ENCODE measurements at places on chromosomes 11 and 22.

DNA sequence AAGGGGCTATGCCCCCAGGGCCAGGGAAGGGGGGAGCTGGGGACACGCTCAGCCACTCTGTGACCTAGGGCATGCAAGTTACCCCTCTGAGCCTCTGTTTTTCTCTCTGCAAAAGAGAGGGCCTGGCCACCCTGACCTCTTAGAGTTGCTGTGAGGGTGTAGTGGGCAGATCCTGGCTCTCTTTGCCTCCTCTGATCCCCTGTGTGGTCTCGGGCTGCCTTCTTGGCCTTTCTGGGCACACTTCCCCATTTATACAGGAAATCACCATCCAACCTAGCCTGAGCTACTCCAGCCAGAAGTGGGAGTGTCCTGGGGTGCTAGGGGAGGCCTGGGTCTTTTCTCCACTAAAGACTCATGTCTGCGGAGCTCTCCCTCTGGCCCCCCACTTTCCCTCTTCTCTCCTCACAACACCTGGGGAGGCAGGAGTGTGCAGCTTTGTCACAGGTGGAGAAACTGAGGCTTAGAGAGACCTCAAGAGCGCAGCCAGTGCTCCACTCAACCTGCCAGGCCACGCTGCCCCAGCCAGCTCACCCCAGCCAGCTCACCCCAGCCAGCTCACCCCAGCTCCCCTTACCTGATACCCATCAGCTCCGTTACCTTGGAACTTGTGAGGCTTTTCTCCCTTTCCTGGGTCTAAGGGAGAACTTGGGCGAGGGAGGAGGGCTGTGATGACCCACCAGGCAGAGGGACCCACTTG is 1.4 kb downstream of the AIFM3 start:
- DNase-seq: no peak

DNA sequence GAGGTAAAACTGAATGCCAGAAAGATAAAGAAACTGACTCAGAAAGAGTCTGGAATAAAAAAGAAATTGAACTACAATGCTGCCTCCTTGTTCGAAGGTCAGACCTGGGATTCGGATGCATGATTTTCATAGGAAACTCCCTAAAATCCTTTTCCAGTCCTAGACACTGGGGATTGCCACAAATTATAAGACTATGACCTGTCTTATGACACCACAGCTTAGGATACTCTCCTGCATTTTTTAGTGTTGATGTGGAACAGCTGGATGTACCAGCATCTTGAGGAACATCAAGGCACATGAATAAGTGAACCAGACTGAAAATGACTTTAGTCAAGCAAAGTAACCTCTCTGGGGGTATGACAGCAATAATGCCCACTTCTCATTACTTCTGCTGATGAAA is 9.0 kb downstream of the KIRREL3 start:
- DNase-seq: no peak

- no peak for DNase-seq
These were observed 3.5 kb downstream of the PLXNB2 start for GRCh38 chr22:50303848-50304527.

DNA sequence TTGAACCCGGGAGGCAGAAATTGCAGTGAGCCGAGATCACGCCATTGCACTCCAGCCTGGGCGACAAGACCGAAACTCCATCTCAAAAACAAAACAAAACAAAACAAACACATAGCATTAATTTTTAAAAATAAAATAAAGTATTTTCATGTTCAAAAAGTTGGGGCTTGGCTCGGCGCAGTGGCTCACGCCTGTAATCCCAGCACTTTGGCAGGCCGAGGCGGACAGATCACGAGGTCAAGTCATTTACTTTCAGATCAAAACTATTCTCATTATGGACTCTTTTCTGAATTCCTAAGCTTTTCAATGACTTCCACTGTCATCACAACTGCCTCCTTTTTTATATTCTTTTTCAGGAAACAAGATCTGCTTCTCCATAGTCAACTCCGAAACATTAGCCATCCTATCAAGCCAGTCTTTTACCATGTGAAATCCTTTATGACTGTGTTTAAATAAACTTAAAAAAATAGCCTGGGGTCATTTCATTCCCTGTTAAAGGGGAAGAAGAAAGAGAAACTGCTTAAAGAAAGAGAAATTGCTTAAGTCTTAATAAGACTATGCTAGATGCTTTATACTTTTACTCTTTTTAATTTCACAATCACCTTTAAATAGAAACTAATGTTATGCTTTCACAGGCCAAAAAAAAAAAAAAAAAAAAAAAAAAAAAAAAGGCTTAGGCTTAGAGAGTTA is 13.1 kb upstream of the CHRNA10 start:
- DNase-seq: no peak

- DNase-seq: no peak
These were observed 997.8 kb upstream of the RAG2 start for GRCh38 chr11:37595845-37596244.
